Upper lobe of right lung (tissue), 1 donor: ENCODE measurements at places on chromosomes 3 and 15.

DNA sequence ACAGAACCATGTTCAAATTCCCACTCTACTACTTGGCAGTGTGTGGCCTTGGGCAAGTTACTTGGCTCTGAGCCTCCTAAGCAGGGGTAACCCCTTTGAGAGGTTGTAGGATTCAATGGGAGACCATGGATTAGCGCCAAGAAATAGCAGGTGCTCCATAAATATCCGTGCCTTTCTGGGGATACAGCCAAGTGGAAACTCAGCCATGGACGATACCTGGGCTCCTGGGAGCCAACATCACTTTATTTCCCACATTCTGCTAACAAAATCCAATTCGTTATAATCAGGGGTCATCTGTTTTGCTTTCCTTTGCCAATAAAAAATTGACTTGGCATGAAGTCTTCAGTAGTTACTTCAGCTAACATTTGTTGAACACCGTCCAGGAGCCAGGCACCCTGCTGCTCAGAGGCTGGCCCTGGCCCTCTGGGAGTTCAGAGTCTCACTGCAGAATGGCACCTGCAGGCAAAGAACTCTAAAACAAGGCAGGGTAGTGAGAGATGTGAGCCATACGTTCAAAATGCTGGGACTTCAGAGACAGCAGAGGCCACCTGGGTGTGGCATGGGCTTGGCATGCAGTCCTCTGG lies 42.3 kb downstream of the ZDHHC19 start:
- DNase-seq = no peak

DNA sequence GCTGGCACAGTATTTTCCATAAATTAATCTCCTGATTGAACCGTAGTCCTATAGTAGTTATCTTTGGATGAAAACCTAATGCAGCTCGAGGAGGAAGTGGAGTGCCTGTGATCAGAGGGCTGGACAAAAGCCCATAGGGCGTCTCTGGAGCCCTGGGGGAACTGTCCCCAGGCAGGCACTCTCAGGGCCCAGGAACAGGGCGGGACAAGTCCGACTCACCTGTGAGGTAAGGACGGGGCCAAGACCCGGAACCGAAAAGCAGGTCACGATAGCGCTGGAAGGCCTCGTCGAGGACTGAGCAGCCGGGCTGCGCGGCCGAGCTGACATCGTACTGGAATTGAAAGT lies 341 bp downstream of the HEXA start:
- DNase-seq = no peak

GRCh38 chr3:171330938-171331337 lies 129.3 kb downstream of the TNIK start:
- DNase-seq = no peak

- DNase-seq = no peak
These were observed 431.4 kb downstream of the GRM7 start for GRCh38 chr3:7292362-7292761.

DNA sequence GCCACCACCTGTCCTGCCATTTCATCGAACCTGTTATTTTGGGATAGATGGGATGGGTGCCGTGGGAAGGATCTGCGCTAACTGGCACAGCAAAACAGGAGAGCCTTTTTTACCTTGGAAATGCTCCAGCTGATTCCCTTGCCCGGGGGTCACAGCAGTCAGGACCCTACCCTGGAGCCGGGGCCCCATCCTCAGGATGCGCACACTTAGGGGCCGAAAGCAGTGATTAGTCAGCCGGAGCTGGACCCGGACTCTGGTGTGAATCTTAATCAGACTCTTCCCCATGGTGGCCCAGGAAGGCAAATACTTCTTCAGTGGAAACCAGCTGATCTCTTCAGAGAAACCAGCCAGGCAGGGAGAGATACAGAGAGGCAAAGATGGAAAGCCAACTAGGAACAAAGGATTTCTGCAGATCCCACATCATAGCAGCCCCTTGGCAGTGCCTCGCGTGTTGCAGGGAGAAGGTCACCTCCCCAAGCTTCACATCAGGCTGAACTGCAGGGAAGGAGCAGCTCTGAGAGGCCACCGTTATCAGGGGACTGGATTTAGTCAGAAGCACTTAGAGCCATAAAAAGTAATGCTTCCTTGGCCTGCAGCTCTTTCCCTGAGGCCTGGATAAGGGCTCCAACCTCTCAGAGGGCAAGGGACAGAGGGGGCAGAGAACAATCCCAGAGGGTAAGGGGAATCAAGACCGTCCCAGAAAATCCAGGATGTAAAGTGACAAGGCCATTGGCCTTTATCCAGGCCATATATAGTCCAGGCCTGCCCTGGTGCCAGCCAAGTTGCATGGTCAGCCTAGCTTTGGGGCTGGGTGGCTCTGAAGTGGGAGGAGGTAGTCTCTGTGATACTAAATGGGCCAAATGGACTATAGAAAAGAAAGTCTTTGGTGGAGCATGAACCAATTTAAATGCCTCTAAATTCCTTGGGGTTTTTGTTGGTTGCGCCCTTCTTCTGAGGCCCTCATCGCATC lies 52.9 kb downstream of the WDR76 start:
- no peak for DNase-seq
